ENCODE measurements at places on chromosomes 12 and 14.

GRCh38 chr12:103457471-103457870 lies 38.3 kb downstream of the C12orf42 start:
- no peak for DNase-seq

DNA sequence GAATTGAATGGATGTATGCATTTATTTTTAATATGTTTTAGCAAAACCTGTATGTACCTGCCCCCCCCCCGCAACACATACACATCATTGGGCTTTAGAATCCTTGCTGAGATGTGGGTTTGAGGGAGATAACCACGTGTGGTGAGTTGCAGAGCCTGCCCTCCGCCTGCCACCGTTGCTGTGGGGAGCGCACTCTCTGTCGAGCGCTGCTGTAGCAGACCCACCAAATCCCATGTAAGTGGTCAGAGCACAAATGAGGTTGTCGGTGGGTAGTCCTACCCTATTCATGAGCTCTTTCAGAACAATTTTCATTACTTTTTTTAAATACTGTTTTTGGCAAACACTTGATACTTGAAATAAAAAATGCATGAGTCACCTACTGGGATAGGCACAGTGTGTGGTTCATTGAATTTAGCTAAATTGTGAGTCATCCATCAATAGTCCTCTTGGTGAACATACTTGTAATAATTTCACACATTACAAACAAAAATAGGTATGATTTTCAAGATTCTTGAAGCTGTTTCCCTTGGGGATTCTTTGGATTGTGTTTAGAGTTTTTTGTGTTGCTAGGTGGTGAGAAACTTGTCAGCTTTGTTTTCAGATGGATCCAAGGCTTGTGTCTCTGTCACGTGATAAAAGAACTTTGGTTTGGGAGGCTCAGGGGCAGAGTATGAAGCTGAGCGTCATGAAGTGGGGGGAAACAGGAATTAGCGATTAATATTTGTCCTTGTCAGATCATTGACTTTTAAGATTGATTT lies 107.6 kb downstream of the PTCSC3 start:
- no peak for DNase-seq

DNA sequence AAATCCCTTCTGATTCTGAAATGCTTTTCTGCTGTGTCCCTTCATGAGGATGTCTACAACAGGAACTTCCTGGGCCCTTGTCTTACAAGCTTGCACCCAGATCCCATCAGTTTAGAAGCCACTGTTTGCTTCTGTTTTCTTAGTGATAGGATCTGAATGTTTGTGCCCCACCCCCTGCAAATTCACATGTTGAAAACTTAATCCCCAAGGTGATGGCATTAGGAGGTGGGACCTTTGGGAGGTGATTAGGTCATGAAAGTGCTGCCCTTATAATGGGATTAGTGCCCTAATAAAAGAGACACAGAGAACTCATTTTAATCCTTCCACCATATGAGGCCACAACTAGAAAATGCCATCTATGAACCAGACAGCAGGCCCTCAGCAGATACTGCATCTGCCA lies 36.0 kb upstream of the GNPNAT1 start:
- DNase-seq: no peak

DNA sequence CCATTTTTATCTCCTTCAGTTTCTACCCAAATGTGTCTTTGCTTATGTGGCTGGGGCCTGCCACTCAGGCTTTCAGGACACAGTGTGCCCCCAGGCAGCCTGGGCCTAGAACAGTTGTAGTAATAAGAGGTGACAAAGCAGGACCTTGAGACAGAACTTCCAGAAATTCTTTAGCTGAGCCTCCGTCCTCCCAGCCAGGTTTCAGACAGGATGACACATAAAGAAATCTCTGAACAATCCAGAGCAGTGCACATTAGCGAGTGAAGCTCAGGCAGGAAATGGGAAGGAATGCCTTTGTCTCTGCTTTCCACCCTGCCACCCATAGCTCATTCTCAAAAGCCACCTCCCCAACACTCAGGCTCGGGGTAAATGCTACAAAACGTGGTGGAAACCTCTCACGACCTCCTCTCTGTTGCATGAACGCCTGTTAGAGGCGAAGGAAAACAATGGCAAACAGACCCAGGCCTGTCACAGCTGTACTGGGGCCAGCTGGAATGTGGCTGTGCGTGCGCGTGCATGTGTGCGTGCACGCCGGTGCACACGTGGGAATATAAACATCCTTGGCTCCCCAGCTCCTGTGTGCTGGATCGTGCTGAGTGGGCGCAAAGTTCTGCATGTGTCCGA lies 286.7 kb downstream of the ZFP36L1 start:
- DNase-seq: no peak

GRCh38 chr12:108637222-108637971 lies 3.7 kb upstream of the SELPLG start:
- DNase-seq: no peak

DNA sequence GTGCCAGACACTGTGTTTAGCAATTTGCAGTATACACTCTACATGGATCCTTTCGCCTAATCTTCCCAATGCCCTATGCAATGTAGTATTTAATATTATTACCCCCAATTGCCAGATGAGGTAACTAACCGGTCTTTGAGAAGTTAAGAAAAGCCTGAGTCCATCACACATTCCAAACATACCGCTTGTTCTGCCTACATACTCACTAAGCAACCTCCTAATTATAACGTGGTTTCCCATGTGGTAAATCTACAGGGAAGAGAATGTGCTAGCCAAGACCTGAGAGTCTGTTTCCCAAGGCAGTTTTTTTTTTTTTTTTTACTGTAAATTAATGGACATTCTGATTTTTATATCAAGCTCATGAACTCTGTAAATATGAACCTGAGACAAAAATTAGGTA lies 37.2 kb downstream of the ATP2B1 start:
- no peak for DNase-seq

DNA sequence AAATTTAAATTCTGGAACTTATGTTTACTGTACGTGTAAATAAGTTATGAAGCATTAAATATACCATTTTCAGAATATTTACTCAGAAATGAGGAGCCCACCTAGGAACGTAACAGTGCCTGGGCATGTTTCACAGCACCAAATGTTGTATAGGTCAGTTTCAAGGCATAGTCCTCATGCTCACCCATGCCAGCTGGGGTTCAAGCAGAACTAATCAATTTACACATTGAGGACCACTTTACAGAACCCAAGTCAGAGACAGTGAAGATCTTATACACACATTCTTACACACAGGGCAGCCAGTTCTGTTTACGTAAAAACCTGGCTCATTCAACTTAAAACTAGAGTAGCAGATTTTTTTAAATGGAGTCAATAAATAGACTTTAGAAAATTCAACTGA lies 2.0 kb downstream of the KICS2 start:
- DNase-seq: no peak

DNA sequence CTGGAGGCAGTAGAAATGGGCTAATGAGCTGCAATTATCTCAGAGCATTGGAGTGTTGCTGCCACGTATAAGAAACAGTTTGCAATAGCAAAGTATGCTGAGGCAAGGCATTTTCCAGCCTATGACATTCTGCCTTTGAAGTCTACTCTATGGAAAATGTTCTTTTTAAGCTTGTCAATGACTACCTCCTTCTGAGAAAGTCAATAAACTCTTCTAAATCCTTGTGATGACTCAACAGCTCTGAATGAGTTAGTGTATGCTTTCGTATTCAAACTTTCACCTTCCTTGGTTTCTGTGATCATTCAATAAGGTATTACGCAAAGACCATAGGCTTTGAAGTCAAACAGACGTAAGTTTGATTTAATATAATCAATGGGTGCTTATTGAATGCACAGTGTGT lies 111.2 kb downstream of the CAPZA3 start:
- no peak for DNase-seq

- DNase-seq: no peak
These were observed 81.4 kb upstream of the FERMT2 start for GRCh38 chr14:53032161-53032803.

DNA sequence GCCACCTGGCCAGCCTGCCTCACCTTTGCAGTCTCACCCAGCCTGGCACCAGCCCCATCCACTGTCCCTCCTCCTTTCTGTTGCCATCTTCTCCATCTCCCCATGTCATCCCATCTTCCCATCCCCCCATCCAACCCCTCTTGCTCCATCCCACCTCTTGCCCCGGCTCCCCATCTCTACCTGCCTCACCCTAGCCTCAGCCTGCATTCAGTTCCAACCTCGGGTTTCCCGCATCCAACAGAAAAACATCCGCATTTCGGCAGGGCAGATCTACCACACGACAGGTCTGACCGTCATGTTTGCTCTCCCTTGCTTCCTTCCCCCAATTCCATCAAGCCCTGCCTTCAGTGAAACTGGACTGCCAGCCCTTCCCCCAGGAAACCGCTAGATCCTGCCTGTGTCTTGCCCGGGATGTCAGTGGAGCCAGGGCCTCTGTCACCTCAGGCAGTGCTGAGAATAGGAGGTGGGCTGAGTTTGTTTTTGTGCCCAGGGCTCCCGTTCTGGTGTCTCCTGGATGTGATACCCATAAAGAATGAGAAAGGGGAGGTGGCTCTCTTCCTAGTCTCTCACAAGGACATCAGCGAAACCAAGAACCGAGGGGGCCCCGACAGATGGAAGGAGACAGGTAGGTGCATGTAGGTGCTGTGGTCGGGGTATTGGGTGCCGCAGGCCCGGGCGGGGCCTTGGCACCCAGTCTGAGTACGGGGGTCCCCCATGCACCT lies 2.5 kb downstream of the KCNH3 start:
- DNase-seq: no peak

GRCh38 chr12:124800506-124800905 lies 63.2 kb downstream of the SCARB1 start:
- no peak for DNase-seq

GRCh38 chr14:42856106-42856505 lies 1249.4 kb downstream of the LRFN5 start:
- DNase-seq: no peak

DNA sequence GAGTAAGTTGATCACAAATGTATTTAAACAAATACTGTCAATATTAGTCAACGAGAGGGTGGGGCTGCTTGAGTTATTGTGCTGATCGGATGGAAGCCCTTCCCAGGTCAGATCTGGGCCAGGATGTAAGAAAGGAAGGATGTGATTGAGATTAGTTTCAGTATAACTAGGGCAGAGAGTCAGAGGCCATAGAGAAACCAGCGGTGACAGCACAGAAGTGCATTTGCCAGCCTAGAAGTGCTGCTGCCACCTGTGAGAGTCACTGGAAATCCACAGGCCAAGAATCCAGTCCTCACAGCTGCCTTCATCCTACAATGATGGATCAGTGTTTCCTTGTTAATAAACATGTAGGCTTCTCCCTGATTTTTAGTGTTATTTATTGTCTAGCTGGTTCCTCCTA lies 9.8 kb upstream of the FERMT2 start:
- DNase-seq: no peak

- DNase-seq: no peak
These were observed 20.4 kb downstream of the ADAM20 start for GRCh38 chr14:70514168-70515069.

DNA sequence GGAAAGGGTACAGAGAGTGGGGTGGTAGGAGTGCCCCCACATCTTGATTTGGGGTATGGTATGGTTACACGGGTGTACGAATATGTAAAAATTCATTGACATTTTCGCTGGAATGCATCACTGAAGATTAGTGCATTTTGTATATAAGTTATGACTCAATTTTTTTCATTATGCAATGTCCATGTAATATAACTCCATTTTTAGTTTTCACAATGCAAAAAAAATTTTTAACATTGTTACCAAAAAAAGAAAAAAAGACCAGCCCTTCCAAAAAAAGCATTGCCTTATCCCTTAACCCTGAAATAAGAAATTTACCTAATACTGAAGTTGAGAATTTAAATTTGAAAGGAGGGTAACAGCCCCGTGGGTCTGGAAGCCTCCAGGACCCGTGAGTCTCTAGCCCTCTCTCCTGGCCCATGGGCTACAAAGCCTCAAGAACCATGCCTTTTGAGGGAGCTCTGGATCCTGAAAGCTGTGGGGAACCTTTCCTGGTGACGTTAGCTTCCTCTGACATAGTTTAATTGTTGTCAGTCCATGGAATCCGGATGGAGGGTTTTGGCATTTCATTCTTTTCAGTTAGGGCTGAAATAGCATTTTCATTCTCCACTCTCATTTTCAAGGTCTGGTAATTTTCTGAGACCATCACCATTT lies 55.6 kb upstream of the ACTN1 start:
- no peak for DNase-seq

- DNase-seq: no peak
These were observed 23.8 kb upstream of the DGLUCY start for GRCh38 chr14:91089958-91090535.
